ENCODE measurements at places on chromosomes 6 and 20. TPM values are rescaled to one million over a fixed set of nuclear protein-coding genes. Genes with fewer than 3 reads are reported as not detected.
A peak's percentile ranks its signal among the peaks of the same experiment; 100 is the strongest.

The FNDC1 gene
- not detected for total RNA-seq

GRCh38 chr6:13810688-13811446 is 3.5 kb downstream of the MCUR1 start:
- DNase-seq, result no peak

DNA sequence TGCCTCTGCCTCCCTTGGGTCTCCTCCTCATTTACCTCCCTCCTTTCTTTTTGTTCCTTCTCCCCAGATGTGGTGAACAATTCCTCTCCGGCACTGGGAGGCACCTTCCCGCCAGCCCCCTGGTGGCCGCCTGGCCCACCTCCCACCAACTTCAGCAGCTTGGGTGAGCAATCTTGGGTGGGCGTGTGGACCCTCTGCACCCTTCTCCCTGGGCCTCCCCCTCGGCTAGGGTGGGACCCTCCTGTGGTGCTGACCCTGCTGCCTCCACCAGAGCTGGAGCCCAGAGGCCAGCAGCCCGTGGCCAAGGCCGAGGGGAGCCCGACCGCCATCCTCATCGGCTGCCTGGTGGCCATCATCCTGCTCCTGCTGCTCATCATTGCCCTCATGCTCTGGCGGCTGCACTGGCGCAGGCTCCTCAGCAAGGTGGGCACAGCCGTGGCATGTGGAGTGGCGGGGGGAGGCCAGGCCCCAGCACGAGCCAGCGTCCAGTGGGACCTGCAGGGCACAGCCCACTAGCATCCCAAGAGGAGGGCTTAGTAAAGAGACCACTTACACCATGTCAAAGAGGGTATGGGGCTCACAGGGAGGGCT is 8.8 kb downstream of the DDR1 start:
- no peak for DNase-seq

DNA sequence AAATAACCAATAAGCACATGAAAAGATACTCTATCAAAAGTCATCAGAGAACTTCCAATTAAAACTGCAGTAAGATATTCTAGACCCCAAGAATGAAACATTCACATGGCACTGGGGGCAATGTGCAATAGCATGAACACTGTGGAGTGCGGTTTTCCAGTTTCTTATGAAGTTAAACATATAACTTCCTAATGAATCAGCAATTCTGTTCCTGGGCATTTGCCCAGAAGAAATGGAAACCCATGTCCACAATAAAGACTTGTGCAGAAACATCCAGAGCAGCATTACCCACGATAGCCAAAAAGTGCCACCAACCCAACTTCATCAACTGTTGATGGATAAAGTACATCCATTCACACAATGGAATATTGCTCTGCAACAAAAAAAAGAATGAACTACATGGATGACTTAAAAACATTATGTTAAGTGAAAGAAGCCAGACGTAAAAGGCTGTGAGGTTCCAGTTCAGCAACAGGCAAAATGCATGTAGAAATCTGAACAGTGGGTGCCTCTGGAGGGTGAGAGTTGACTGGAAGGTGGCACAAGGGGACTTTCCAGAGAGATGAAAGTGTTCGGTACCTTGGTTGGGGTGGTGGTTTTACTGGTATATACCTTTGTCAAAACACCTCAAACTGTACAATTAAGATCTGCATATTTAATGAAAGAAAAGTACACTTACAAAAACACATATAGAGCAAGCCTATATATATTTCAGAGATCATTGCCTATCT is 207.2 kb upstream of the ECI2 start:
- DNase-seq, result no peak

GRCh38 chr20:62740286-62741141 is 31.9 kb downstream of the NTSR1 start:
- DNase-seq, result peak; percentile 54

GRCh38 chr6:37620519-37620918 is 77.2 kb downstream of the MDGA1 start:
- DNase-seq, result peak; percentile 83

- DNase-seq, result no peak
These were observed 139.6 kb downstream of the VEGFA start for GRCh38 chr6:43909474-43910148.

The TFAP2B gene
- total RNA-seq, result 0.35 TPM

The VSX1 gene
- total RNA-seq, result not detected

DNA sequence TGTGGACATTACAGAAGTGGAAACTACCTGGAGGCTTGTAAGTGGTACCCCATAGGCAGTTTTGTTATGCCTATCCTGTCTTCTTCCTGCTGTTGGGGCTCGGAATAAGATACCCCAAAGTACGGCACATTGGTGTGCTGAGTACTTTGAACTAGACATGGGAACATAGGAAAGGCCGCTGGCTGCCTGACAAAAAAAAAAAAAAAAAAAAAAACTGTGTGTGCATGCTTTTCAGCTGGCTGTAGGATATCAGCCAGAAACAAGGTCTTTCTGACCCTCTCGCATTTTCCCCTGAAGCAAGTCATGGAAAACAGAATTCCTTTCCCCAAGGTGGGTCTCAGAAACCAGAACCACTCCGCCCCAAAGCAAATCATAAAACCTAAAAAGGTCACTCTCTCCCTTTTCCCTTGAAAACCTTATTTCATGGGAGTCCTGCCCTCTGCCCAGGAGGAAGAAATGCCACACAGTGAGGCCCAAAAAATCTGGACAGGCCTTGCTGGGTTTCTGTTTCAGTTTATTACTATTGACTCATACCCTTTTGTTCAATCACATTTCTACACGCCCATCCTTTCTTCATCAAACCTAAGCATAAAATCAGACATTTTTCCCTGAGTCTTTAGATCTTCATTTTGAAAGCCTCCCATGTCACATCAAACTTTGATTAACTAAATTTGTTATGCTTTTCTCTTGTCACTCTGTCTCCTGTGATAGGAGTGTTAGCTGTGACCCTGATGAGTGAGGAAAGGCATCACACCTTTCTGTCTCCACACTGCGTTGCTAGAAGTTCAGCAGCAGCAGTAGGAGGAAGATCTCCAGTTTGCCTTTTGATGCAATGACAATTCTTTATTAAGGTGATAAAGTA is 17.2 kb downstream of the SLC2A12 start:
- DNase-seq, result peak; percentile 59

GRCh38 chr6:139919107-139920026 is 544.9 kb upstream of the CITED2 start:
- no peak for DNase-seq

- DNase-seq, result no peak
These were observed 90.9 kb downstream of the SCAF8 start for GRCh38 chr6:154824076-154824475.

The DUSP22 gene
- total RNA-seq, result 19.8 TPM

- DNase-seq, result no peak
These were observed 107.1 kb downstream of the TSHZ2 start for GRCh38 chr20:53079261-53079691.

The HLA-DRB5 gene
- total RNA-seq, result 0.20 TPM

The BPI gene
- not detected for total RNA-seq

The SPTLC3 gene
- 4.2 TPM for total RNA-seq

GRCh38 chr6:168440520-168441433 is at the start of gene SMOC2:
Gene SMOC2 (plus strand): TSS chr6:168441184. CDS start chr6:168441371, 187 bp downstream.
- no peak for DNase-seq

The ADGB gene
- total RNA-seq, result not detected

The GTPBP2 gene
- 46.0 TPM for total RNA-seq

- peak; percentile 89 for DNase-seq
These were observed 42.2 kb upstream of the IFNGR1 start for GRCh38 chr6:137261361-137261760.
